ENCODE measurements at places on chromosomes 2 and 18.

- no peak for DNase-seq
Measured at GRCh38 chr2:200199005-200199404, 107.5 kb upstream of the SPATS2L start.

- no peak for DNase-seq
Measured at GRCh38 chr2:177683661-177684069, 291.1 kb downstream of the AGPS start.

DNA sequence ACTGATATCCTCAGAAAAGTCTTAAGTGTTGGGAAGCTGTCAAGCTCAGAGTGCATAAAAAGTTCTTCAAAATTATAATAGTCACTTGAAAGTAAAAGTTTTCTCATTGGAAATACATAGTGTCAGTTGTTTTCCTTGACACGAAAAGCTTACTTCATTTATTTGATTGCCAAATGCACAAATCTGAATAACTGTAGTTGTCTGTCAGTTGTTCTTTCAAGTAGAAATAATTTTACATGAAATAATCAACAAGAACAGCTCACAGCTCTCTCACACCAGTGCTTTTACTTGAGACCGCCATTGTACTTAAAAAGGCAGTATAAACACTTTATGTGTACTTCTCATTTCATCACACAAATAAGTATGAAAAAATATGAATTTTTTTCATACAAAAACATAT lies 163.3 kb upstream of the NXPH2 start:
- no peak for DNase-seq

DNA sequence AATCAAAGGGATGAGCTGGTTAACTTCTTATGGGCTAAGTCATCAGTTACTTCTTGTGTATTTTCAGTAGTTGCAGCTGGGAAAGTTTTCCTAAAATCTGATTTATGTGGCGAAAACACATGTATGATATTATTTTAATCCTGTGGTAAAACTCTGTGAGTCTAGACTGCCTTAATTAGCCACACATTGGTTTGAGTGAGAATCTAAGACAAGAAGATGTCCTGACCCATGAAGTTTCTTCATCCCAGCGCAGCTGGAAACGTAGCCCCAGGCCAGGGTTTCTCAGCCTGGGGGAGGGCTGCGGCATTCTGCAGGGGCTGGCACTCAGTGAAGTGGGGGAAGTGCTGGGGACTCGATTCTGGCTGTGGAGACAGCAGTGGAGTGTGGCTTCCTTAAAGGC lies 44.7 kb upstream of the INHBB start:
- DNase-seq, result no peak

DNA sequence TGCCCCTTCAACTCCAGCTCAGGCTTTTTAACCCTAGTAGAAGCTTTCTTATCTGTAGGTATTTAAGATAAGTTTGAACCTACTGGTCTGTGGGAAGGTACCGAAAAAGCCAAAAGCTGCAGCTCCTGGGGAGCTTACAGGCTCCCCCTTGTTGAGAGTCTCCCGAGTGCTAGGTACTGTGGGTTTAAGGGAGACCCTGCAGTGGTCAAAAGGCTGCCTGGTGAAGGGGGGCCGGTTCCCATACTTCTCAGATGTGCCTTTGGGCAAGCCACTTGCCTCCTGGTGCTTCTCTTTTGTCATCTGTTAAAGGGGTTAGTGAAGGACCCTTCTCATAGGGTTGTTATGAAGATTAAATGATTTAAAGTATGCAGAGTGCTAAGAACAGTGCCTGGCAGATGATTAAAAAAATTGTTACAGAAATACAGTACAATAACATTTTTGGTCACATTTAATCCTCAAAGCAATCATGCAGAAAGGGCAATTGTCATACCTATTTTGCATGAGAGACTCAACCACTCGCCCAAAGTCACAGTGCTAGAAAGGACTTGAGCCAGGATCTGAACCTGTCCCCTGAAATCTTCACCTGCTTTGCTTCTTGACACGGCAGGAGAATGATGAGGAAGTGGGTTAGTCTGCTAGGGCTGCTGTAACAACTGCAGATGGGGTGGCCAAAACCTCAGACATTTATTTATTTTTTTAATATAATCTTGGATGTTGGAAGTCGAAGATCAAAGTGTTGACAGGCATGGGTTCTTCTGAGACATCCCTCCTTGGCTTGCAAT lies 62.5 kb downstream of the NEDD4L start:
- DNase-seq, result no peak

DNA sequence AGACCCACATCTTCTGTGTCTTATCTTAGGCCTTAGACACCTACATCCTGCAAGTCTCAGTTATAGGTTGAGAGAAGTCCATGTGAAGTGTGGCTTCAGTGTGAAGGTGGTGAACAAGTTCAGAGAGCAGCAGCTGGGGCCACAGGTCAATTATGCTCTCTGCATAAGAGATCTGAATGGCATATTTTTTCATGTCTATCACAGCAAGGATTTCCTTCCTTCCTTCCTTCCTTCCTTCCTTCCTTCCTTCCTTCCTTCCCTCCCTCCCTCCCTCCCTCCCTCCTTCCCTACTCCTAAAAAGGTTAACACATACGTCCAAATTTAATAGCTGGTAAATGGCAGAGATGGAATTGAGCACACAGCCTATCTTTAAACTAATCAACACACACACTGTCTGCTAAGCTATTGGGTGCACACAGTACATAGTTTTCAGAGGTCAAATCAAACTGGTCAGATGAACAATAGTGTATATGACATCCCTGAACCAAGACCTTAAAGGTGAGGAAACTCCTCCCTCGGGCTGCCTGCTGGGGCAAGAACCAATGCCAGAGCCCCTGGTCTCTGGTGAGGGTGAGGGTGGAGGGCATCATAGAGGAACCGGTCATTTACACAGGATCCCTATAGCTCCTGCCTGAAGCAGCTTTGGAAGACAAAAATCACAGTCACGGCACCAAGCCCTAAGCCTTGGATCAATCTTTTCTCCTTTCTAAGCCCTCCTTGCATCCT lies 240.9 kb downstream of the ICOS start:
- DNase-seq, result no peak

DNA sequence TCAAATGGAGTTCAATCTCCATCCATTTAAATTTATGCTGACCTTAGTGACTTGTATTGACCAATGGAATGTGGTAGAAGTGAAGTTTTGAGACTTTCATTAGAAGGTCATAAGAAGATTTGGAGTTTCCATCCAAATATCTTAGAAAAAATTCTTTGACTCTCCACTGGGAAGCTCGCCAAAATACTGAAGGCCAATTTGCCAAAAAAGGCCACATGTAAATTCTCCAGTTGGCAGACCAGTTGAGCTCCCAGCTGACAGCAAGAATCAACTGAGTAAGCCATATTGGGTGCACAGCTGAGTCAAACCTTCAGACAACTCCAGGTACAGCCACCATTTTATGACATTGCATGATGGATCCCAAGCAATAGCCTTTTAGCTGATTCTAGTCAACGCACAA lies 228.3 kb upstream of the SETBP1 start:
- DNase-seq, result no peak

DNA sequence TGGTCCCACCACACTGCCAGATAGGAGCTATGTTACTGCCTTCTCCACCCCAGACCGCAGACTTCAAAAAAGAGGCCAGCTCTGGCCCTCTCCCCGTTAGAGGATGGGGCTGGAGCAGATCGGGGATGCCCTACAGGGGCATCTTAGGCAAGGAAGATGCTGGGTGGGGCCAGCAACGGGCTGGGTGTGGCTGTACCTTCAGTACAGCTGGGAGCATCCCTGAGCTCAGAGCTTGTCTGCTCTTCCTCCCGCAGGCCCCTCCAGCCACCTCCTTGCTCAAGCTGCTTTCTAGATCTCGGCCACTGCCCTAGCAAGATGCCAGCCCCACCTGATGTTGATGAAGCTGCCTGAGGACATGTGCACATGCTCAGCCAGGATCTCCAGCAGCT lies 9.8 kb downstream of the PTPRN start:
- no peak for DNase-seq

- no peak for DNase-seq
Measured at GRCh38 chr18:33670029-33670428, 92.0 kb downstream of the ASXL3 start.

DNA sequence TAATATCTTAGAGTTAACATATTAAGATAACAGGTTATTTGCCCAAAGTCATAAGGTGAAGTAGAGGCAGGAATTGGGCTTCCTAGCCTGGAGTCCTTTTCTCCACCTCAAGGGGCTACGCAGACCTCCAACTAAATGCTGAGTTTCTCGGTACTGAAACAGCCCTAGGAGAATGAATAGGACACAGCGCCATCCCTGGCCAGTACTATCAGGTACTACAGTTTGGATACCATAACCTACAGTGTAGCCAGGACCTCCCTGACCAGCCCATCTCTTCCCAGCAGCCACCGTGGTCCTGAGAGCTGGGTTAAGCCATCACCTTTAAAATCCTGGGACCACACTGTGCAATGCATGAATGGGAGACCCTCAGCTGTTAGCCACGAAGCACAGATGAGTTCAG lies 15.7 kb downstream of the CASP8 start:
- no peak for DNase-seq

- no peak for DNase-seq
Measured at GRCh38 chr18:49303379-49303778, 157.1 kb downstream of the DYM start.

- DNase-seq, result no peak
Measured at GRCh38 chr2:115161771-115162493, 719.5 kb downstream of the DPP10 start.

GRCh38 chr2:108316461-108317258 lies 28.0 kb downstream of the SULT1C2 start:
- DNase-seq, result no peak

DNA sequence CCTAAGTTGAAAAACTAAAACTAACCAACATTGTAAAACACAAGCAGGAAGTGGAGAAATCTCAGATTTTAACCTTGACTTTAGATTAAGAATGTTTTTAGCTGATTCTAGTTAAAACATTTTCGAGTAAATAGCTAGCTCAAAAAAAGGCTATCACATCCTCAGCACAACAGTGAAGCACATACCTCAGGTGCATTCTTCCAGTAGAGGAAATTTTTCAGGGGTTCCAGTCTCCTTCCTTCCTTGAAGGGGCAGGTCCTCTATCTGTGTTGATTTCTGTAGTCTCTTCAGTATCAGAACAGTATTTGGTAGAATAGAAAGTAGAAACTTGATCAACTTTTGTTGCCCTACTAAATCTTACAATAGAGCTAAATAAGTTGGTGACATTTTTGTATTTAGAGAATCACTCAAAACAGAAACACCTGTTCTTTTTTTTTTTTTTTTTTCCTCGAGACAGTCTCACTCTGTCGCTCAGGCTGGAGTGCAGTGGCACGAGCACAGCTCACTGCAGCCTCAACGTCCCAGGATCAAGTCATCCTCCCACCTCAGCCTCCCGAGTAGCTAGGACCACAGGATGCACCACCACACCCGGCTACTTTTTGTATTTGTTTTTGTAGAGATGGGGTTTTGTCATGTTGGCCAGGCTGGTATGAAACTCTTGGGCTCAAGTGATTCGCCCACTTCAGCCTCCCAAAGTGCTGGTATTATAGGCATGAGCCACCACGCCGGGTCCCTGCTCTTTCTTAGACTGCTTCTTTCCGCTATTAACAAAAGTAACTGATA lies 6.9 kb upstream of the GPR155 start:
- DNase-seq, result no peak

GRCh38 chr2:11342551-11343367 lies 1.7 kb downstream of the ROCK2 start:
- DNase-seq, result no peak

GRCh38 chr2:69600425-69600824 lies 43.1 kb downstream of the AAK1 start:
- DNase-seq, result no peak

GRCh38 chr2:182428476-182428875 lies 1.6 kb upstream of the PDE1A start:
- no peak for DNase-seq

GRCh38 chr2:68880213-68880612 lies 9.0 kb upstream of the BMP10 start:
- DNase-seq, result no peak

DNA sequence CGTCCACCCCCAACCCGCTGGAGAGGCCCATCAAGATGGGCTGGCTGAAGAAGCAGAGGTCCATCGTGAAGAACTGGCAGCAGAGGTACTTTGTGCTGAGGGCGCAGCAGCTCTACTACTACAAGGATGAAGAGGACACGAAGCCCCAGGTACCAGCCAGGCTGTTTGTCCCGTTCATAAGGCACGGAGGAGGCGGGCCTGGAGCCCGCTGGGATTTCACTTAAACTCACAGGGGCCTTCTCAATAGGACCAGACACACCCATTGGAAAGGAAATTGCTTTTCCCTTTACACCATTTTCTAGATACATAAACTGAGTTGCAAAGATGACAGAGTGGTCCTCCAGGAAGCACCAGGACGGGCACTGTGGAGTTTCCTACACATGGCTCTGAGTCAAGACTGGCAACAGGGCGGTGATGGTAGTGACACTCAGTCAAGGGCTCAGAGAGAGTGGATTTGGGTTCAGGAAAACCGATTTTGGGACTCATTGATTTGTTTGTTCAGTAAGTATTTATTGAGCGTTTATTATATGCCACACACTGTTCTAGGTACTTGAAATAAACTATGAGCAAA lies 40.7 kb downstream of the ARHGAP25 start:
- no peak for DNase-seq

Measured in activated CD4-positive, alpha-beta T cell treated with anti-CD3 and anti-CD28 coated beads, Interleukin-2, amount 50 U/mL, for 1 hour (primary cell).